ENCODE measurements at places on chromosomes 7 and 10. TPM values are rescaled to one million over a fixed set of nuclear protein-coding genes. Genes with fewer than 3 reads are reported as not detected.
A peak's percentile ranks its signal among the peaks of the same experiment; 100 is the strongest.

DNA sequence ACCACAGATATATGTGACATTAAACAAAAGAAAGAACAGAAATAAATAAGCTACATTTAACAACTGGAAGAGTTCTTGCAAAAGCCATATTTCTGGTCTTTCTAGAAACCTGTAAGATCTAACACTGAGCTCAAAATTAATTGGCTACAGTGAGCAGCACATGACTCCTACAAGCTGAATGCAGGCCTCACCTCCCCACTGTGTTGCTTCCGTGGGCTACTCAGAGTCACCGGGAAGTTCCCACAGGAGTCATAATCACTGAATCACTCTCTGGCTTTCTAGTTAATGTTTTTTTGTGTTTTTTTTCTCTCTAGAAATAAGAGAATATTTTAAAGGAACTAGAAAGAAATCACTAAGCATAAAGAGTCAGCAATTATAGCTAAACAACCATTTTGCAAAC is 10.2 kb upstream of the MRPS24 start:
- peak; percentile 81 for DNase-seq
- no peaks in the 10 kb centered on the region for H3K27me3 ChIP-seq
- peaks cover 29% of the 10 kb centered on the region for H3K36me3 ChIP-seq
- H3K4me1 ChIP-seq: peaks cover 19% of the 10 kb centered on the region
- no peak overlapping the region for H3K4me3 ChIP-seq
- H3K27ac ChIP-seq: peak overlapping the region; percentile 73

- no peaks in the 10 kb centered on the region for H3K4me1 ChIP-seq
- no peak overlapping the region for H3K27ac ChIP-seq
- no peaks in the 10 kb centered on the region for H3K27me3 ChIP-seq
- H3K36me3 ChIP-seq: no peaks in the 10 kb centered on the region
- no peak for DNase-seq
These were observed 124.5 kb downstream of the POU6F2 start for GRCh38 chr7:39102234-39102633.

GRCh38 chr10:42941295-42941644 is 135.6 kb upstream of the RET start:
- no peak for DNase-seq
- no peak overlapping the region for H3K27ac ChIP-seq
- no peaks in the 10 kb centered on the region for H3K36me3 ChIP-seq

GRCh38 chr7:36100634-36101033 is 52.4 kb upstream of the EEPD1 start:
- no peak overlapping the region for H3K27ac ChIP-seq
- H3K4me1 ChIP-seq: no peaks in the 10 kb centered on the region
- H3K4me3 ChIP-seq: no peak overlapping the region
- no peaks in the 10 kb centered on the region for H3K27me3 ChIP-seq
- no peaks in the 10 kb centered on the region for H3K36me3 ChIP-seq
- no peak for DNase-seq

GRCh38 chr10:88526501-88527105 is 56.5 kb downstream of the RNLS start:
- no peak overlapping the region for H3K4me3 ChIP-seq
- H3K4me1 ChIP-seq: no peaks in the 10 kb centered on the region
- peak; percentile 51 for DNase-seq
- no peaks in the 10 kb centered on the region for H3K36me3 ChIP-seq

DNA sequence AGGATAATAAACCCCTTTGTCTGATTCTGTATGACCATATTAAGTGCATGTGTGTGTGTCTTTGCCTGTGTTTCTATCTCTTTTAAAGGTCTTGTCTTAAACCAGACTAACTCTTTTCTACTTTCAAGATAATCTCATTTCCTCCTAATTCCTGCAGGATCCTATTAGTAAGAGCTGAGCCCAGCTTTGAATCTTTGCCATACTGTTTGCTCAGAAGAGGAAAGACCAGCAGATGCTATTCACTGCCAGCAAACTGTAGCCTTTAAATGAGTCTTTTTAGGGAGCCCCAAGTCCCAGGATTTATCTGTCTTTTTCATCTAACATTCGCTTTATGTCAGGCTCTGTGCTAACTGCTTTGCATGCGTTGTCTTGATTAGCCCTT is 2.9 kb downstream of the GPR158 start:
- no peak overlapping the region for H3K27ac ChIP-seq
- no peaks in the 10 kb centered on the region for H3K36me3 ChIP-seq
- H3K27me3 ChIP-seq: peaks cover 25% of the 10 kb centered on the region
- H3K4me3 ChIP-seq: no peak overlapping the region

- no peaks in the 10 kb centered on the region for H3K4me1 ChIP-seq
- peaks cover 3% of the 10 kb centered on the region for H3K27me3 ChIP-seq
- H3K36me3 ChIP-seq: no peaks in the 10 kb centered on the region
- H3K4me3 ChIP-seq: no peak overlapping the region
These were observed 157.7 kb upstream of the PRR15 start for GRCh38 chr7:29405891-29406290.

DNA sequence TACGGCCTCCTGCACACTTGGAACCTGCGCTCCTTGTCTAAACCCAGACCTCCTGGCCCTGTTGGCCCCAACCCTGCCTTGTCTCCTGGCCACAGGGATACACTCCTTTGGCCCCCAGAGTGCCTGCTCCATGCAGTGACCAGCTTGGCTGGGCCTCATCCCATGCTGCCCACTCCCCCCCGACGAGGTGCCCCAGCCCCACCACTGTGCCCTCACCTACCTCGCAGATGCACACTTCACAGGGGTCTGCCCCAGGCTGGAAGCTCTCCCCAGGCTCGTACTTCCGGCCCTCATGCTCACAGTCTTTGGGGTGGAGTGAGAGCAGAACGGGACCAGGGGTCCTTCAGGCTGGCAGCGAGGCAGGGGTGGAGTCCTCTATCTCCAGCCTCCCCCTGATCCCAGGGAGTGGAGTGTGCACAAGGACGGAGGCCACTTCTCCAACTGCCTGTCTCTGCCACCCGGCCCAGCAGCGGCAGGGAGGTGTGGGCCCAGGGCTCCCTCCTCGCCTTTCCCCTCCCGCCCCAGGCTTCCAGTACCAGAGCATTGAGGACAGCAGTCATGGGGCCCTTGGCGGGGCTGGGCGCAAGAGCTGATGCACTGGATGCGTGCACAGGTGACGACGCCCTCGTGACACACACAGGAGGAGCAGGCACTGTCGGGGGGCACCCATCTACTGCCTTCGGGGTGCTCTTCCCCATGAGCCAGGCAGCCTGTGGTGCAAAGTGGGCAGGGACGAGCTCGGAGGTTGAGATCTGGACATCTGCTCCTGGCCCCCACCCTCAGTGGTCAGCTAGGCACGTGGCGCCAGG is 22.1 kb downstream of the ATP6V1F start:
- no peaks in the 10 kb centered on the region for H3K36me3 ChIP-seq
- no peak overlapping the region for H3K4me3 ChIP-seq
- no peak overlapping the region for H3K27ac ChIP-seq

Gene HECW1
- total RNA-seq: 3.3 TPM

- H3K4me1 ChIP-seq: no peaks in the 10 kb centered on the region
- no peak overlapping the region for H3K27ac ChIP-seq
- H3K4me3 ChIP-seq: no peak overlapping the region
- H3K27me3 ChIP-seq: no peaks in the 10 kb centered on the region
- peak; percentile 29 for DNase-seq
These were observed 109.5 kb upstream of the ITGB1 start for GRCh38 chr10:33067481-33067880.

Gene SPACDR
- 2.6 TPM for total RNA-seq

Gene NDUFA5
- 48.9 TPM for total RNA-seq

DNA sequence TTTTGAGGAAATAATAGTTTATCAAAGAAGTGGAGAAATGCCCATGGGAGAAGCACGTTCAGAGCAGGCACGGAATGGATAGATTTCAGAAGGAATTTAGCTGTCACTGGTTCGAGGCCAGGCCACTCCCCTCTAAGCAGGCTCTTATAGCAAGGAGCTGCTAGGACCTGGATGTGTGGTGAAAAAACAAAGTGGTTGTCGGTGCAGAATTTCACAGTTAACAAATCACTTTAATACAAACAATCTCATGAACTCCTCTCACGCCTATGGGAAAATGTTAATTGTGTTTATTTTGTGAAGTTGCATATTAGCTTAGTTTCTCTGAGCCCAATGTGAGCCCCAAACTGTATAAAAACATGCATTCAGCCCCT is 176.3 kb downstream of the PKD1L1 start:
- DNase-seq: peak; percentile 62
- no peaks in the 10 kb centered on the region for H3K36me3 ChIP-seq
- no peaks in the 10 kb centered on the region for H3K27me3 ChIP-seq
- H3K4me3 ChIP-seq: no peak overlapping the region
- H3K27ac ChIP-seq: peak overlapping the region; percentile 70

- no peak overlapping the region for H3K27ac ChIP-seq
- H3K36me3 ChIP-seq: no peaks in the 10 kb centered on the region
- DNase-seq: no peak
- H3K27me3 ChIP-seq: peaks cover 2% of the 10 kb centered on the region
These were observed 78.1 kb upstream of the CYTH3 start for GRCh38 chr7:6350433-6351058.

GRCh38 chr10:30062090-30062489 is 2.7 kb upstream of the JCAD start:
- H3K4me1 ChIP-seq: peaks cover 18% of the 10 kb centered on the region
- H3K27me3 ChIP-seq: no peaks in the 10 kb centered on the region
- no peak overlapping the region for H3K4me3 ChIP-seq
- no peaks in the 10 kb centered on the region for H3K36me3 ChIP-seq
- peak overlapping the region; percentile 50 for H3K27ac ChIP-seq

DNA sequence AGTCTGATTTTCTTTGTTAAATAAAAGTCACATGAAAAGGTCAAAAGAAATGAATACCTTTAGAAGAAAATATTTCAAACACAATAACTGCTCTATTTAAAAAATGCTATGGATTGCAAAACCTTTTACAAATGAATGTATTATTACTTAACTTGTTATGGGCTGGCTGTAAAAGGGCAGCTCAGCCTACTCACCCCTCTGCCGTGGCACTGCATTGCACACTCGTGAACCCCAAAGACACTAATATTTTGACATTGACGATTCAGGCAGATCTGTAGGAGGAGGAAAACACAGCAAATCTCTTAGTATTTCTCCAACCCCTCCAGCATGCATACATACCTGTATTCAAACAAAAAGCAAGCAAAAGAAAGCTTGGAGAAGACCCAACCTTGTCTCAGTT is 149.5 kb downstream of the FANK1 start:
- H3K4me3 ChIP-seq: no peak overlapping the region
- H3K4me1 ChIP-seq: peaks cover 22% of the 10 kb centered on the region
- H3K27ac ChIP-seq: no peak overlapping the region
- no peaks in the 10 kb centered on the region for H3K27me3 ChIP-seq

- peak; percentile 6 for DNase-seq
- no peaks in the 10 kb centered on the region for H3K4me1 ChIP-seq
- H3K27me3 ChIP-seq: no peaks in the 10 kb centered on the region
- no peak overlapping the region for H3K27ac ChIP-seq
These were observed 49.2 kb downstream of the ODAD2 start for GRCh38 chr10:27949528-27950241.

- H3K36me3 ChIP-seq: no peaks in the 10 kb centered on the region
- no peak overlapping the region for H3K4me3 ChIP-seq
- no peaks in the 10 kb centered on the region for H3K27me3 ChIP-seq
- H3K27ac ChIP-seq: no peak overlapping the region
These were observed 244.6 kb downstream of the POLR1F start for GRCh38 chr7:19464241-19464640.

DNA sequence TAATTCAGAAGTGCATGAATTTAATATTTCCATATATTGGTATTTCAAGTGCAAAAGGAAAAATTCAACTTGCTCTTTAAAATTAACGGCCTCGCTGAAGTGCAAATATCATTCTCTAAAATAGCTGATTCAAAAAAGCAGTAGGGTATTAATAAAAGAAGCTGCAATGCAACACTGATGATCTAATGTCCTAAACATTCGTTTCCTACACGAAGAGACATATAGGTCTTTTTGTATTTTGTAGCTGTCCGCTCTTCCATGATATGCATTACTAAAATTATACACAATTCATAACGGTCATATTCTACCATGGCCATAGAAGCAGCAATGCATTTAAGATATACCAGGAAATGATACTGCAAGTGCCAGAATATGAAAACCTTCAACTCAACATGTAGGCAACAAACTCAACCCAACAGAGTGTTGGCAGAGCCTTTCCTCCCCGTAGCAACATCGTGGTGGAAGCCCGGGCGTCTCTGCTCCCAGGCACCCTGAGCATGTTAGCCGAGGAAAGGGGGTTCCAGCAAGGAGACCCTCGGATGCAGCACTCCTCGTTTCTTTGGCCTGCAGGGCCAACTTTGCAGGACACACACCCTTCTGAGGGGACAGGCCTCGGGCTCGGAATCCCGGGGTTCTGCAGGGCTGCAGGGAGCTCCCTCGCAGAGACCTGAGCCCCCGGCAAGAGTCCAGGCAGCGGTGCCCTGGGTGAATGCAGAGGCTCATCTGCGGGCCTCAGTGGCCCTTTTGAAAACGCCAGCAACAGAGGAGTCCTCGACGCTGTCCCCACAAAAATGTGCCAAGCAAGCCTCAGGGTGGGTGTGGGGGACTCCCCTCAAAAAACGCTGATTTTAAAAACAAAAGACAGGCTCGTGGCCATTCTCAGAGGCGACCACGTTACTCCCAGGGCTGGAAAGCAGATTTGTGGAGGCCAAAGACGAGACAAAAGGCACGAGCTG is 1.6 kb downstream of the FAM171A1 start:
- peak overlapping the region; percentile 79 for H3K27ac ChIP-seq
- no peak for DNase-seq
- H3K4me3 ChIP-seq: peak overlapping the region; percentile 61
- no peaks in the 10 kb centered on the region for H3K36me3 ChIP-seq

DNA sequence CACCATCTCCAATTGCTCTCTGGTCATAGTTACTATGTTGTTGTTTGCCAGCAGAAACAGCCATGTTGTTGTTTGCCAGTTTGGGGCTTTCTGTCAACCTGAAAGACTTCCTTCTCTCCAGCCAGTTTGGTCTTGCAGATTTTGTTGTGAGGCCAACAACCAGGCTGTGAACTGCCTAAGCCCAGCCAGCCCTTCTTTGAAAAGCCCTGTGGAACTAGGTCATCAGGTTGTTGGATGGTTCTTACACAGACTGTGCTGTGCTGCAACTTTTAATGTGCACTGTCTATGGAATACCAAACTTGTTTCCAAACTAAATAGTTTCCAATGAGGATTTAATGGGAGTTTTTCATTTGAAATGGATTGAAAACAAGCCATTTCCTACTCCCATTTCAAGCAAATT is 592.7 kb upstream of the GALNT17 start:
- peaks cover 2% of the 10 kb centered on the region for H3K27me3 ChIP-seq
- no peaks in the 10 kb centered on the region for H3K36me3 ChIP-seq
- H3K4me3 ChIP-seq: no peak overlapping the region
- no peak overlapping the region for H3K27ac ChIP-seq

Gene AKR1C8
- total RNA-seq: not detected

Gene FAM241B
- 4.4 TPM for total RNA-seq

Gene VPS37D
- 3.6 TPM for total RNA-seq

DNA sequence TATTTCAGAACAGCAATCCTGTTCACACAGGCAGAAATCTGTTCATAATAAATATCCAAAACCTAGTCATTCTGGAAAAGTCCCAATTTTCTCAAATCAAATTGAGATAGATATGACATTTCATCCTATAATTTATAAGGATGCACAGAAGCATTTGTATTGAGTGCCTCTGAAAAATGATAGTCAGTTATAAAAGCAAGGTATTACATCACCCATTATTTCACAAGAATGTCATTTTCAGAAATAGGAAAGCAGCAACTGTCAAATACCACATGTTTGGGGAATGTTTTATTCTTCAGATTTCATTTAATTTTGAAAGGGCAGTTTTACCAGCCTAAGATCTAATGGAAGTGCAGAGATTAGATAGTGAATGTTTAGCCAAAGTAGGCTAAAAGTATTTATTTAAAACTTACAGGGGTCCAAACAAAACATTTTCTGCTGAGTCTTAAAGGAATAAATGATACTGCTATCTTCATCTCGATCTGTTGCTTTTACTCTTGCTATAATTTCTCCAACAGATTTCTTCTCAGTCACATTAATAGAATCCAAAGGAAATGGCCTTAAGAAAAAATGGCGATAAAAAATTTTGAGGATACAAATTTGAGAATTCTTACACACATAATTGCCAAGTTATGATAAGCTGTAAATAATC is 185.8 kb downstream of the HGF start:
- H3K27ac ChIP-seq: no peak overlapping the region
- no peak overlapping the region for H3K4me3 ChIP-seq
- no peaks in the 10 kb centered on the region for H3K4me1 ChIP-seq

Data from astrocyte (in vitro differentiated cells and primary cell).